ENCODE measurements at places on chromosomes 12 and 14.
A peak's percentile ranks its signal among the peaks of the same experiment; 100 is the strongest.

DNA sequence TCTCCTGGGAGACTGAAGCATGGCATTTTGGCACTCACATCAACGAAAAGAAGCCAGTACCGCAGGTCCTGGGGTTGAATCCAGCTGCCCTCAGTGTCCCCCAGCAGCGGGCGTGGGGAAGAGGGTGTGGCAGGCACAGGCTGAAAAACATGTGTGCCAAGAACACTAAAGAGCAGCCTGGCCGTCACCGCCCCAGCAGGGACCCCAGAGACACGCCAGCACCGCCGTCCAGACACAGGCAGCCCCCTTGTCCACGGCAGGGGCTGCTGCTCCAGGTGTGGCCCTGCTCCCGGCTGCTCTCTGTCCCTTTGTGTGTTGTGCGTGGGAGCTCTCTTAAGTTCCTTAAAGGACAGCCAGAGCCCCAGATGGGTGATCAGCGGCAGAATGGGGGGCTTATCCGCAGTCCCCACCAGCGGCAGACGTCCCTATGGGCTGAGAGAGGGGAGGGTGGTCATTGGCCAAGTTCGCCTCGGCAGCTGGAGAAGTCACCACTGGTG is 556 bp downstream of the PHETA1 start:
- DNase-seq = no peak

DNA sequence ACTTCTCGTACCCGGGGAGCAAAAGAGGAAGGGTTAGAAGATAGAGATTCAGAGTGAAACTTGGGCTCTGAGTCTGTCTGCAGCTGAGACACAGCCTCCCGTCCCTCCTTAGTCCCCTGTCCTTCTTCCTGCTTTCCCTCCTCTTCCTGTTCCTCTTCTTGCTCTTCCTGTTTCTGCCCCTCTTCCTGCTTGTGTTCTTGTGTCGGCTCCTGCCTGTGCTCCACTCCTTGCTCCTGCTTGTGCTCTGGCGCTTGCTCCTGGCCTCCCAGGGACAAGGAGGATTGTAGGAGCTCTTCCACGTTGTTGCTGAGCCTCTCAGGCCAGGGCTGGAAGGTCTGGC is 3.0 kb downstream of the ACRBP start:
- DNase-seq = no peak

GRCh38 chr14:72444701-72445100 is 449.2 kb downstream of the DPF3 start:
- no peak for DNase-seq

DNA sequence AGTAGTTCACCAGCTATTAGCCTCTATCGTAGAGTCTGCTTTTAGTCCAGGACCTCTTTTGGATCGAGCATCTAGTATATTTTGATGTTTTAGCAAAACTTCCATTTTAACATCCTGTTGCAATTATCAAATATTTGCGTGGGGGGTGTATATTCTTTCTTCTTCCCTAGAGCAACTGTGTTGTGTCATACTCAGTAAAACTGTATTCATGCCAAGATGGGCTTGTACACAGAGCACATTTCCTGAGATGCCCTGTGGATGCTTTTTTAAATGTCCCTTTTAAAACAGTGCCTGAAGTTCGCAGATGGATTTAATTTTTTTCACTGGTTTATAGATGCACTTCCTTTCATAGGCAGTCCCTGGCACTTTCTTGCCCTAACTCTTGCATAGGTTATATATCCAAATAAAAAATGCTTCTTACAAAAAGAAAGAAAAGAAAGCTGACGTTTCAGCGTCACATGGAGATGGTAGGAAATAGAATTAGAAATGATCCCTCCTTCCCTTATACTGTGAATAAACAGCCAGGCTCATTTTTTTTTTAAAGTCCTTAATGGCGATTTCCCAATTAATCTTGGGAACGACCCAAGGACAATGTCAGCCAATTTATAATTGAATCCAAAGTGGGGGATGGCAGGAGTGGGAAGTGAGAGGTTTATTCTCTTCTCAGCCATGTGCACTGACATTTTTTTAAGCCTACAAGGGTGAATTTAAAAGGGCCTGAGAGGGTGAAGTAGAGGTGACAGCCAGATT is 247.0 kb downstream of the SLC41A2 start:
- DNase-seq = no peak

DNA sequence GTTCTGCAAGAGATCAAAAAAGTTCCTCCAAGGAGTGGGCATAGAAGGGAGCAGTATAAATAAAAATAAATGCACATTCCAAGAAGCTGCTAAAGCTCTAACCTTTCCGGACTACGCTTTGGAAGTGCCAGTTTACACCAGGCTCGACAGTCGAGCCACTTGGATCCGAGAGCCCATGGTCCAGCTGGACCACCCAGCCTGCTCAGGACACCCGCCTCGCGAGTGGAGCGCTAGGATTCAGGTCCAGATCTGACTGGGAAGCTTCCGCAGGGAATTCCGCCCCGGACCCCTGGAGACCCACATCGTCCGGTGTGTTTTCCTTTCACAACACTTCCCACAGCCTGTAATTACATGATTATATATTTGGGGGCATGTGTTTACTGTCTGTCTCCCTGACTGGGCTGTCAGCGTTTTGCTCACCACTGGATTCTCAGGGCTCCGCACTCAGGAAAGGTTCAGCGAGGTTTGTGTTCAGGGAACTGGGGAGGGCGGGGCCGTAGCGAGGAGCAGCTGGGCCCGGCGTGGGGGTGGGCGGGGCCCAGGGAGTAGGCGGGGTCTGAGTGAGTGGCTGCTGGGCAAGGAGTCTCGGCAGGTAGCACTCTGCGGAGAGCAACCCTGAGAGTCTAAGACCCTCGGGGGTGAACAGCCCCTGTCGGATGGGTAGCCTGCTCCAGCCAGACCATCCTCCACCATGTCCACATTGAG is 52.3 kb upstream of the TMEM263 start:
- peak; percentile 58 for DNase-seq

GRCh38 chr14:71666571-71667145 is 265.6 kb upstream of the RGS6 start:
- no peak for DNase-seq

- no peak for DNase-seq
These were observed 72.1 kb upstream of the AVPR1A start for GRCh38 chr12:63223128-63223527.

- no peak for DNase-seq
These were observed 18.1 kb downstream of the TAMALIN start for GRCh38 chr12:52024845-52025230.

DNA sequence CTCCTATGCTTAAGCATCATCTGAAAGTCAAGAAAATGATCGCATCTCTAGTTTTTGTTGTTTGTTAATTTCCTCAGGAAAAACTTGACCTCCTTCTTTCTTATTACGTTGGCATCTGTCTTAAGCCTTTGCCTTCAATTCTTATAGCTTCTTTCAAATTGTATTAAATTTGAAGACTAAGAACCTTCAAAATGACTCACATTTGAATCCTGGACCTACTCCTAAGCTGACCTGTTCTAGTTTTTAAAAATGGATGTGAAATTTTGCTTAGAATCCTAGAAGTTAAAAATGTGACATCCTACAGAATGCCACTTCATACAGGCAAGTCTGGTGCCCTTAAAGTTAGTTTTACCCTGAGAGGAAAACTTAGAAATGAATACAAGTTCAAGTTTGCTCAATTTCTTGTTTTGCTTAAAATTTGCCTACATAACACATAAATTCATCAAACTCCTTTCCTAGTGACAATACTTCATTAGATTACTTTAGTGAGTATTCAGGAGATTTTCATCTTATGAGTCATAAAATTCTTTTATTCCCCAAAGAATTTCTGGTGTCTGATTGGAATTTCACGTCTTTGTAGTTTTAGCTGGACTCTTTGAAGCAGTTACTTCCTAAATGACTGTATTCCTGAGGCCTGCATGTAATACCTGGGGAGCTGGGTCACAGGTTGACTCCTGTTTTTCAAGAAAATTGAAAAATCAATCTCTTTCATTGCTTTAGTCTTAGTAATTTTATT is 152.3 kb downstream of the MSRB3 start:
- no peak for DNase-seq

DNA sequence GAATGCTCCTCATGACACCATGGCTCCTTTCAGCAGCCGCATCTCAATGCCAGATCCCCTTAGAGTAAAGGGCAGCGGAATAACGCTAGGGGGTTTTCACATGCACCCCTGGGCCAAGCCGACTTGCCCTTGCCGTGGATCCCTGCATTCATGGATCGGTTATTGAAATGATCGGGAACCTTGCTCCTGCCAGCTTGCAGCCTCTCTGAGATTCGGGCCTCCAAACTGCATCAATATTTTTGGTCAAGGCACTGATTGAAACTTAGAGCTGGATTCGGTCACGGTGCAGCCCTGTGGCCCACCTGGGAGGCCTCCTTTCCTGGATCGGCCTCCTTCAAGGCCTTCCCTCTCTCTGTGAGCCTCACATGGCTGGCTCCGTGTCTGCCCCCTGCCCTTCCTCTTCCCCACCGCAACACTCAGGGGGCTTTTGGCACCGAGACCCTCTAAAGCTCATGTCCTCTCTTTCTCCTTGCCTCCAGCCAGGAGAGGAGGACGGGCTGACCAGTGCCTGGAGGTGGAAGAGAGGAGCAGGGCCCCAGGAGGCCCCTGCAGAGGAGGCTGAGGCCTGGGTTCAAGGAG is 1.8 kb downstream of the PTPN6 start:
- DNase-seq = no peak

GRCh38 chr12:120751389-120751788 is 25.8 kb downstream of the ACADS start:
- no peak for DNase-seq

DNA sequence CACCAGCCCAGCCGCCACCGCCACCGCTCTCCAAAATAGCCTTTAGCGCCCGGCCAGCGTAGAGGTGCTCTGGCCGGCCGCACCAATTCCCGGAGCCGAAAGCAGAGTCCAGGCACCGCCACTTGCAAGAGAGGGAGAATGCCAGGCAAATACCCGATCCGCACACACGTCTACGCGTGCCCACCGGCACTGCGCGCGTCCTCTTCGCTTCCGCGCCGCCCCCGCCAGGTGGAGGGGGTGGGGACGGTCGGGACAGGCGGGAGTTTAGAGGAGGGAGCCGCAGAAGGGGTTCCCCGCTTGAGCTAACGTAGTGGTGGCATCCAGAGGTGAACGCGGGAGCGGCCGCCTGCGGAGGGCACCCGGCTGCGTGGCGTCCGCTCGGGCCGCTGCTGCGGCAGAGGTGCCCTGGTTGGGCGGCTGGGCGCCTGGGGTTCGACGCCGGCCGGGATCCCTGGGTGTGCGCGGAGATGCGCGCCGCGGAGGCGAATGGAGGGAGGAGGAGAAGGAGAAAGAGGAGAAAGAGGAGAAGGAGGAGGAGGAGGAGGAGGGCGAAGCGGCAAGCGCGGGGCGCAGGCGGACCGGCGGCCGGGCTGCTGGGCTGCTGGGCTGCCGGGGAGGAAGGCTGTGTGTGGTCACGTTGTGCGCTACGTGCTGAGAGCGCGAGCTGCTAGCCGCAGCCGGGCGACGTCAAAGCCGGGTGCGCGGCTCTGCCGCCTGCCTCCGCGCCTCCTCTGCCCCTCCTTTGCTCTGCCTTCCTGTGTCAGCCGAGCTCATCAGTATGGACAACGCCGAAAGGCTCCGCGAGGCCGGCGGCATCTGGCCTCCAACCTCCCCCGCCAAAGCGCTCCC is at the start of gene MDGA2:
TSS of gene MDGA2 (minus strand) at position 140 of the 849 bp plus-strand sequence.
- no peak for DNase-seq

GRCh38 chr12:127150028-127150427 is 1116.9 kb upstream of the TMEM132C start:
- DNase-seq = no peak

DNA sequence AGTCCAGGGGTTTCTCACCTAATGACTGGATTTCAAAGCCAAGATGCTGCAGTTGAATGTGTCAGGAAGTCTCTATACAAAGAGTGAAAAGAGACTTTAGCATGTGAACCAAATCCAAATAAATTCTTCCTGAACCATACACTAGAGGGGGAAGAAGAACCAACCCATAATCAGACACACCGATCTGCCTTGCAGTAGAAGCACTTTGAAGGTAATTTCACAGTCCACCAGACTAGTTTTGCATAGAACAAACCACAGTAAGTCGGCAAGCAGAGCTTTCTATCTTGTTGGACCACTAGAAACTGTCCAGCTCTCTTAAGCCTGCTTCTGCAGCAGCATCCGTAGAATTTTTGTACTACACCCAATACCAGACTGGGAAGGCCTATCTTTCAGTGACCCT is 39.3 kb downstream of the FIGNL2 start:
- no peak for DNase-seq

DNA sequence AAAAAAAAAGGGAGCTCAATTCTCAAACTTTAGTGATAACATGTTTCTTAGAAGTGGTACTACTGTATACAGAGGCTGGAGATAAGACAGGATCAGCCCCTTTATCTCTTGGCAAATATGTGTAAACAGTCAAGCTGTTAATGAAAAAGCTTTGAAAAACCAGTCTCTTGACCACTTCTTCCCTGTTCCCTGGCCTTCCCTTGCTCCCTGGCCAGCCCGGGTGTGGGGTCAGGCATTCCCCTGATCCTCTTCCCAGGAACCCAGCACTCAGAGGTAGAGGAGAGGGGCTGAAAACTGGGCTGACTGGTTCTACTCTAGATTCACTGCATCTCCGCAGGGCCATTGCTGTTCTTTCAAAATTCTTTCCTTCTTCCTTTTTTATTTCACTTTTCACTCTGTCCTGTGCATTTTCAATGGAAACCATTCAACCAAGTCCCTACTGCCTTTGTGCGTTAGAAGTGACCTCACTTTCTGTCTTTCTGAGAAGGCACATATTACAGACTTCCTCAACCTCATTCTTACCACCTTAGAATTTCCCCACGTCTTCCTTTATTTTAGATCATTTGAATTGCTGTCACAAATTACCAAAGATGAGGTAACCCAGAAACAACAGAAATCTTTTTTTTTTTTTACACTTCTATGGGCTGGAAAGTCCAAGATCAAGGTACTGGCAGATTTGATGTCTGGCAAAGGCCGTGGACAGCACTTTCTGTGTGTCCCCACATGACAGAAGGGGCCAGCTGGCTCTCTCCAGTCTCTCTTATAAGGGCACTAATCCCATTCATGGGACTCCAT is 5.7 kb downstream of the GNG2 start:
- DNase-seq = no peak

DNA sequence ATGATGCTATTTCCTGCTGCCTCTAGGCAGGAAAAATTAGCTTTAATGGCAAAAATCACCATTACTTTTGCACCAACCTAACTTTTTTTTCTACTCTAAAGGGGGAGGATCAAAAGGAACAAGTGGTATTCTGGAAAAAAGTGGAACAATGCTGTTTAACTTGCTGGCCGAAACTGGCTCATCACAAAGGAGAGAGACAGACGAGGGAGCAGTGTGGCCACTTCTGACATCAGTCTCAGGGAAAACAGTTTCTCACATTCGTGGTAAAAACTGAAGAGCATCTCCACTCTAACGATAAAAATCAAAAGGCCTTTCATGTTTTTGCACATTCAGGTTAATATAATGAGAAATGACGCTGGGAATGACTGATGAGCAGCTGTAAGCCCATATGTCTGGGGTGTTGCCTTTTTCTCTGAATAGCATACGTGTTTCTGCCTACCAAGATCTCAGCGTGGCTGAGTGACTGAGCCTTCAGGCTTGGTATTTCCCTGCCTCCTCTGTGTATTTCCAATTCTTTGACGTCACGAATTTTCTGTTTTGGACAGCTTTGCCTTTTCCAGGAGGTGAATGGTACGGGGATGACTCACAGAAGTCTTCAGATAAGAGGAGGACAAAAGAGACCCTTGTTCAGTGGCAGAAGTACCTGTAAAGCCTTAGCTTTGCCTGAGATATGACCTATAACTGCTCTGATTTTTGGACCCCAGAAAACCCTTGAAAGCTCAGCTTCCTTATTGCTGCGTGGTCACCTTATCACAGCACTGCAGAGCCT is 358.8 kb downstream of the GLT1D1 start:
- DNase-seq = no peak

All from stimulated activated CD4-positive, alpha-beta T cell treated with anti-CD3 and anti-CD28 coated beads, Interleukin-1b, Interleukin-23, amount 100 ng/mL, for 1 hour (primary cell).